ENCODE measurements at places on chromosomes 12 and 14. TPM values are rescaled to one million over a fixed set of nuclear protein-coding genes. Genes with fewer than 3 reads are reported as not detected.

GRCh38 chr12:52455821-52456220, 3.9 kb upstream of the KRT6B start:
- no peak for DNase-seq

DNA sequence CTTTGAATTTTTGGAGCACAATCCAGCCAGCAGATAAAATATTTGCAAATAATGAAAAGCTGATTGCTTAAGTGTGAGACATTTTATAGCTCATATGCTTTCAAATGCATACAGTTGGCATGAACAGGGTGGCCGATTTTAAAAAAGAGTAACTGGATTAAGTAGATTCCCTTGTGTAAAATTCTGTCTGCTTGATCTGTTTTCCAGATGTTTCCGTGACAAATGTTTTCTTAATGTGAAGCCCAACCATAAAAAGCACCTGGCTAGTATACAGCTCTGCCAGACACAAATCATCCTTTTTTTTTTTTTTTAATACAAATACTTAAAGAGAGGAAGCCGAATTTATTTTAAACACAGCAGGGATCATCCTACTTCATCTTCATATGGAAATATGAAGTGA, 440.7 kb downstream of the CCER1 start:
- peak; percentile 21 for DNase-seq

DNA sequence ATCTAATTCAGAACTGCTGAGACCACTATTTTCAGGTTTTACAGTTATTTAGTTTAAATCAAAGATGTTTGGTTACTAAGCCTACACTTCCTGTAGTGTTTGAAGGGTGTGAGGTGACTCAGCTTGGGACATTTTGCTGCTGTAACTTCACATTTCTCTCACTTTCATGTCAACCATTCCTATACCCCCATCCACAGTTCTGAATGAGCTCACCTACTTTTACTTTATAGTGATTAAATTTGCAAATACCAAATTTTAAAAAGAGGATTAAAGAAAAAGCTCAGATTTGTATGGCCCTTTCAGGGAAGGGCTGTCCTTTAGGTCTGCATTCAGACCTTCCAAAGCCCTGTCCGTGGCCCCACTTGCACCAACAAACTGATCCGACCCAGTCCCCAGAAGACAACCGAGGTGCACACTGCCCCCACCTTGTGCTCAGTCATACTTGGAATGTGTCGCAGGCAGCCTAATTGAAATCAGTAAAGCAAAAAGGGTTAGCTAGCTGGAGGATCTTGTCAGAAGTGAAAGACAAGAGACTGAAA, 174.4 kb downstream of the MON2 start:
- DNase-seq, result peak; percentile 68

GRCh38 chr12:27564612-27565213, 40.7 kb downstream of the PPFIBP1 start:
- DNase-seq, result no peak

DNA sequence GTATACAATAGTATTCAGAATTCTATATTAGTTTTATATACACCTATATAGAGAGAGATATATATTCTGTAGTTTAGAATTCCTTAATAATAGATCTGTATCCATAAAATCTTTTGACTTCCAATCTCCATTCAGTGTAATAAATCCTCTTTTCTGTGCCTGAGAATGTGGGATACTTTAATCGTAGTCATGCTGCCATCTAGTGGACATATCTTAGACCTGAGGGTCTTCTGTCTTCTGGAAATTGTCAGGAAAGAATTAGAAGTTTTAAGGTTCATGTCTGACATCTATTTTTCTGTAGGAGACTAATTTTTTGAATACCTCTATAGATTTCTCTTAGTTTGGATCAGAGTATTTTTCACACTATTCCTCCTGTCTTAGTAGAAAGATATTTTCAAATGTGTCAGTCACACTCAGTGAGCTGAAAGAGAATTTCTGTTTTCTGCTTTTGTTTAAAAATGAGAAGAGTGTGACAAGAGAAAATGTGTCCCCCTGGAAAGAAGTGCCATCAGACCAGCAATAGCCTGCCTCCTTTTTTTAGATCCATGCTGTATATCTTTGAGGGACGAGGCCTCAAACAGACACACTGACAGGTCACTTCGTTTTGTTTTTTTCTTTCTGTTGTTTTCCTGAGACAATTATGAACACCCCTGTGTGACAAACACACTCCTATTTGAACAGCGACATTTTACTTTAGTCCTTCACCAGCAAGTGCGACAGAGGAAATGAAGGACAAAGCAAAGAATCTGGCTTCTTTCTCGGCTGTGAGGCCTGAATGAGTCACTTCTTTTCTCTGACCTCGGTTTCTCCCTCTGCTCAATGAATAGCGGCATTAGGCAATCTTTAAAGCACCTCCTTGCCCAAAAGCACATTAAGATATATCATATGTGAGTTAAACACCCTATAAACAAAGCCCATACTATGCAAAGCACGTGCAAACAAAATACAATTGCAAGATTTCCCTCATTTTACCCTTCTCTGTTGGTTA, 96.3 kb downstream of the GALC start:
- DNase-seq, result peak; percentile 56

GRCh38 chr14:24171422-24172260, at the start of gene REC8:
TSS of gene REC8 (plus strand) at chr14:24172080. CDS start at chr14:24172553, 473 bp downstream.
- no peak for DNase-seq

DNA sequence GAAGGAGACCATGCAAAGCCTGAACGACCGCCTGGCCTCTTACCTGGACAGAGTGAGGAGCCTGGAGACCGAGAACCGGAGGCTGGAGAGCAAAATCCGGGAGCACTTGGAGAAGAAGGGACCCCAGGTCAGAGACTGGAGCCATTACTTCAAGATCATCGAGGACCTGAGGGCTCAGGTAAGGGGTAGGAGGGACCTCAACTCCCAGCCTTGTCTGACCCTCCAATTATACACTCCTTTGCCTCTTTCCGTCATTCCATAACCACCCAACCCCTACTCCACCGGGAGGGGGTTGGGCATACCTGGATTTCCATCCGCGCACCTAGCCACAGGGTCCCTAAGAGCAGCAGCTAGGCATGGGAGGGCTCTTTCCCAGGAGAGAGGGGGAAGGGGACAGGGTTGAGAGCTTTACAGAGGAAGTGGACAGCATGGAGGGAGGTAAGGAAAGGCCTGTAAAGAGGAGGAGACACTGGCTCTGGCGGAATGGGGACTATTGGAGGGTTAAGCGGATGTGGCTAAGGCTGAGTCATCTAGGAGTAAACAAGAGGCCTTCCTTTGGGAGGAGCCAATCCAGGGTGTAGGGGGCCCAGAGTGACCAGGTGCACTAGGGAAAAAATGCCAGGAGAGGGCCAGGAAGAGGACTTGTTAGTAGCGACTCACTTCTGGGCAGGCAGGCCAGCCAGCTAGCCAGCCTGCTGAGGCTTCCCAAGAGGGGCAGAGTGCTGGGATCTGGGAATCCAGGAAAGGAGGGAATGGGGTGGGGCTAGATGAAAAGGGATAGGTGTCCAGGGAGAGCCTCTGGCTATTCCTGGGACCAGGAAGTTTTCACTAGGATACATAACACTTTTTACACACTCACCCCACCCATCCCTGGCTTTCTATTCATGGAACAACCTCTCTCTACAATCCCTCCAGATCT, 754 bp downstream of the KRT18 start:
- peak; percentile 95 for DNase-seq

GRCh38 chr14:99728231-99728920, 44.3 kb downstream of the CYP46A1 start:
- DNase-seq, result no peak

GRCh38 chr14:99733540-99734405, 49.7 kb downstream of the CYP46A1 start:
- no peak for DNase-seq

- peak; percentile 86 for DNase-seq
Measured at GRCh38 chr12:12376646-12377448, 20.0 kb downstream of the BORCS5 start.

DNA sequence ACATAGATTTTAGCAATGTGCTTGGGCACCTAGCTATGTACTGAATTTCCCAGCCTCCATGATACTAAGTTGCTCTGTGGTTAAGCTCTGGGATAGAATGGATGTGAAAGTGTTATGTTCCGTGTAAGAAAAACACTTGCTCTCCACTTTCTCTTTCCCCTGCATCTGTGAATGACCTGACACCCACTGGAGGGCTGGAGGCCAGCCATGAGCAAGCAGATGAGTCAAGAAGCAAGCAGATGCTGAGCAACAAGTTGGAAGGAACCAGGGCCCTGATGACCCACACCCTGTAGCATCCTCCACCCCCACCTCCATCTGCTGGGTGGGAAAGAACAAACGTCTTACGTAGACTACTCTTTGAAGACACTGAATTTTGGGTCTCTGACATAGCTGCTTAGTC, 56.6 kb downstream of the EID3 start:
- DNase-seq, result peak; percentile 65

GRCh38 chr14:51328772-51329353, 88.8 kb downstream of the TMX1 start:
- peak; percentile 69 for DNase-seq

GRCh38 chr12:59472273-59472672, 123.6 kb upstream of the SLC16A7 start:
- no peak for DNase-seq

DNA sequence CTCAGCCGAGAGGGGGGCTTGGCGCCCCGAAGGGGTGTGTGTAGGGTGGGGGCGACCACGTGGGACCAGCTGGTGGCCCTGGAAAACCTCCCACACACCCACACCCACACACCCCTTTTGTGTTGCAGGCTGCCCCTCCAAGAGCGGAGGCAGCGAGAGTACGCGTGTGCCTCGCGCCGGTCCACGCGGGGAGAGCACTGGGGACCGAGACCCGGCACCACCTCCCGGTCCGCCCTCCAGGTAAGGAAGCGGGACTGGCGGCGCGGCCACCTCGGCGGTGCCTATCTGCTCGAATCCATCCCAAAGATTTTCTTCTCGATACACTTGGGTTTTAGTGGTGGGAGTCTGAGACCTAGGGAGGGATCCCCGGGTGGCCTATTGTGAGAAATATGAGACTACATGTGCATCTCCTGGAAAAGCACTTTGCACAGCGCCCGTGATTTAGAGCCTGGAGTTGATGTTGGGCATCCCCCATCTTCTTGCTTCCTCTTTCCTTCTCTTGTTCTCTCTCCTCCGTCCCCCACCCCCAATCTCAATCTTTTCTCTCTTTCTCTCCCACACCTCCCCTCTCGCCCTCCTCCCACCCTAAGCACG, 393 bp downstream of the SYT1 start:
- peak; percentile 10 for DNase-seq

DNA sequence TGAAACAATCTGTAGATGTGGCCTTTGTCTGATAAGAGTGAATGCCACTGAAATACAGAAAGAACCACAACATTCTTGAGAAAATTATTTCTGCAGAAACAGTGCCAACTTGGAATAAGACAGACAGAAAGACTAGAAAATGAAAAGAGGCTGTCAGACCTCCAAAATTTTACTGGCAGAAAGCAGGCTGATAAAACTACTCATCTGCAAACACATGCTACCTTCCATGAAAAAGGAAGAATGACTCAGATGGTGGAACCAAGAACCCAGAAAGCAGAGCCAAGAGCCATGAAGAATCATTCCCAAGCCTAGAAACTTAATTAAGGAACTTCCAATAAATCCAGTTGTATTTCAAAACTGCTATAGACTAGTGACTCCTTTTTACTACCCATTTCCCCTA, 31.9 kb upstream of the OSBPL8 start:
- peak; percentile 48 for DNase-seq

The DHRS4L2 gene
- total RNA-seq, result 12.5 TPM

The APOLD1 gene
- total RNA-seq, result 4.2 TPM

The DNAH10 gene
- total RNA-seq, result 0.28 TPM

The LIN52 gene
- 11.5 TPM for total RNA-seq

The SPIC gene
- total RNA-seq, result not detected

The CNTN1 gene
- total RNA-seq, result 0.18 TPM

The TPI1 gene
- total RNA-seq, result 2,176 TPM

The PFKM gene
- total RNA-seq, result 77.5 TPM

The LAG3 gene
- total RNA-seq, result not detected

The KLRC2 gene
- total RNA-seq, result not detected

Measured in IMR-90 (cell line).